Suppressor macrophage treated with lipopolysaccharide for 4 hours (primary cell): ENCODE measurements at places on chromosomes 2 and 18.

DNA sequence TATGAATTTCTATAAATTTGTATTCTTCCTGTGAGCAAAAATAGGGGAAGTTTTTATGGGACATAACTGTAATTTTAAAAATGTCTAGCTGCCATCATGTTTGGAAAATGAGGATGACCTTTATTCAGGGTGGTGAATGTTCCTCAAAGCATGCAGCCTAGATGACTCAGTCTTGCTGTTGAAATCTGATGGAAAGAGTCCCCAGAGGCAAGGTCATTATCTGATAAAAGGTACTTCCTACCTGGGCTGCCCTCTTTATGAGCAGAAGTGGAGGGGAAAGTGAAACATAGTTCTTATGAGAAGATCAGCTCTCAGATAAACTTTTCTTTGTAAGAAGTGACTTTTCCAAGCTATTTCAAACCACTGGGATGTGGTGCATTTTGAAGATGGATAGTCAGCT is 1144.7 kb upstream of the PIK3C3 start:
- DNase-seq: no peak

GRCh38 chr2:14303366-14304115 is 329.0 kb upstream of the LRATD1 start:
- peak; percentile 3 for DNase-seq

- peak; percentile 90 for DNase-seq
Observed at GRCh38 chr2:224894356-224894755, 147.9 kb downstream of the DOCK10 start.

GRCh38 chr2:42848726-42849290 is 56.4 kb upstream of the HAAO start:
- DNase-seq: no peak

DNA sequence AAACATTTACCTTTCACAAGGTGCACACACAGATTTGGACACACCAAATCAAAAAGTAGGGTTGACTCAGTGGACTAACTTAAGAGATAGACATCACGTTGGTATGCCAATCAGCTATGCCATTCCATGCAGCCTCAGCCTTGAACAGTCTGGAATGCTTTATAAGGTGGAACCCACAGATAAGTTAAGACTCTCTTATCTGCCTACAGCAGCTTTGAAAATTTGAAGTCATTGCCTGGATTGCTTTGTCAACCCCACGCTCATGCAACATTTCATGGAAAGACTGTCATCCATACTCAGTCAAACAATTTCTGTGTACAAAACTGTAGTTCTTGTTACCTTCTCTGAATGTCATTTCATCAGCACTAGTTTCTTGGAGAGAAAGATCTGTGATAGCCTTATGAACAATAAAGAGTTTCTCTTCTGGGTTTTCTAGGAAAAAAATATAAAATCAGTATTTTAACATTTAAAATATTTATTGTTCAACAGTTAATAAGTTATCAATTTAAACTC is 1.2 kb downstream of the ERMN start:
- no peak for DNase-seq

- DNase-seq: no peak
Observed at GRCh38 chr2:96788442-96789244, 27.4 kb upstream of the CNNM3 start.

DNA sequence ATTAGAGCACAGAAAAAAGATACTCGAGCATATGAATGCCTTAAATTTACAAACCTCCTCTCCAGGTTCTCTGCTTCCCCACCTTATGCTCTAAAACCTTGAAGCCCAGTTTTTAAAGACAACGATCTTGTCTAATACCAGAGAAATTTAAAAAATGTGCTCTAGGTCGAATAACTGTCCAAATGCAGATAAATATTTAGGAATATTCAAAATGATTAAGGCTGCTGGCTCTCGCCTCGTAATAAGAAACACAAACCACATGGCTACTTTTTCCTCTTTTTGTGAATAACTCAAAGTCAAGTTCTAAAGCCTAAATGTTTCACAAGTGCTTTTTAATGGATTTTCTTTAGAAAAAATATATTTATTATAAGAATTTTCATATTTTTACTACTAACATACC is 101.3 kb downstream of the SATB2 start:
- DNase-seq: no peak

GRCh38 chr2:166725927-166726924 is 162.1 kb upstream of the XIRP2 start:
- DNase-seq: no peak

- no peak for DNase-seq
Observed at GRCh38 chr2:46383784-46384456, 86.7 kb downstream of the EPAS1 start.

- no peak for DNase-seq
Observed at GRCh38 chr2:148534416-148535204, 109.9 kb upstream of the EPC2 start.

DNA sequence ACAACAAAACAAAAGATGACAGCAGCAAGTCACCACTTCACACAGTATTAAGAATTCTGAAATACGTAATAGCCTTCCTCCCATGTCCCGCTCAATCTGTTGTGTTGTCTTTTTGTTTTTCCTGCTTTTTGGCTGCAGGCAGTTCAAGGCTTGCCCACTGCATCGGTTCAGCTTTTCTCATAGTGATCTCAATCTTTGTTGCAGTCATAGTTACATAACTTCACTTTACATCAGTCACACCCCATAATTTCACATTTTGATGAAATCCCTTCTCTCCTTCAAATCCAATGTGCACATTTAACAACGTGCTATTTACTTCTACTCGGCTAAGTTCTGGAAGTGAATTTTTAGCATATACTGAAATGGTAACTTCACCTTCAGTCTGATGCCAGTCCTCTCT is 33.8 kb upstream of the HAAO start:
- no peak for DNase-seq

GRCh38 chr18:56986829-56987228 is 160.1 kb upstream of the BOD1L2 start:
- no peak for DNase-seq

GRCh38 chr2:192741889-192742288 is 547.2 kb upstream of the TMEFF2 start:
- DNase-seq: no peak

DNA sequence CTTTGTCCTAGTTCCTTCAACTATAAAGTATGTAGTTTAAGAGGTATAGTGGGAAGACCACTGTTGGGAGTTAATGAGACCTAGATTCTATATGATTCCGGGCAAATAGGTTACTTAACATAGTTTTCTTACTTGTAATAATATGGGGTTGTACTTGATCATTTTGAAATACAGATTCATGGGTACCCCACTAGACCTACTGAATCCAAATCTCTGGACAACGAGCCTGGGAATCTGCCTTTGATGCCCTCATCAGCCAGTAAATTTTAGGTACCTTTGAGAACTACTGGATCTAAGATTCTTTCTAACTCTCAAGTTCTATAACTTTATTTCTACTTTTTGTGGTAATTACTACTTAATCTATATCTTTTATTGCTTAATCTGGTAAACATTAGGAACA is 6.6 kb downstream of the BMPR2 start:
- DNase-seq: no peak

DNA sequence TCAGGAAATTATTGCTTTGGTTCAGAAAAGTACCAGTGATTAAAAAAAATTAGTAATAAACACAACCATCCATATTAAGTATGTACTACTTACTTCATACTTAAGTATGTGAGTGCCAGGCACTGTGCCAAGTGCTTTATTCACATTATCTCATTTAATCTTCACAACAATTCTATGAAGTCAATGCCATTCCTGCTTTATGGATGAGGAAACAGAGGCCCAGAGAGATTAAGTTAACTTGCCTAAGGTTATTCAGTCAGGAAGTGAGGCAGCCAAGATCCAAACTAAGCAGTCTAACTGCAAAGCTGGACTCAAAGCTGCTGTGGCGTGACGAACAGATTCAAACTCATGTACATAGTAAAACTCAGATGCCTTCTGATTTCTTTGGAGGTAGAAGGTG is 22.3 kb downstream of the DTNB start:
- no peak for DNase-seq

DNA sequence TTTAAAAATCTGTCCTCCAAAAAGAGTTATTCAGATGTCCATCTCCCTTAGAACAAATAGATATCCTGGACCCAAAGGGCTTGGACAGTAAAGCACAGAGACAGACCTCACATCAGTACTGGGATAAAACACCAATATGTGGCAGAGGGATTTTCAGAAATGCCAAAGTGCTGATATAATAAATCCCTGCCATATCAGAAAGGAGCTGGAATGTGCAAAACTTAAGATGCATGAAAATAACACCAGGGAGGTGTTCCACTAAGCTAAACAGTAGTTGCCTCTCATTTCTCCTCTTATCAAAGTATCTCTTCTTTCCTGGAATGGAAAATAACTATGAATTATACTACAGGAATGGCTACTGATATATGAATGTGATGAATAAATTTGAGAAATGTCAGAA is 13.2 kb downstream of the USP40 start:
- DNase-seq: no peak

DNA sequence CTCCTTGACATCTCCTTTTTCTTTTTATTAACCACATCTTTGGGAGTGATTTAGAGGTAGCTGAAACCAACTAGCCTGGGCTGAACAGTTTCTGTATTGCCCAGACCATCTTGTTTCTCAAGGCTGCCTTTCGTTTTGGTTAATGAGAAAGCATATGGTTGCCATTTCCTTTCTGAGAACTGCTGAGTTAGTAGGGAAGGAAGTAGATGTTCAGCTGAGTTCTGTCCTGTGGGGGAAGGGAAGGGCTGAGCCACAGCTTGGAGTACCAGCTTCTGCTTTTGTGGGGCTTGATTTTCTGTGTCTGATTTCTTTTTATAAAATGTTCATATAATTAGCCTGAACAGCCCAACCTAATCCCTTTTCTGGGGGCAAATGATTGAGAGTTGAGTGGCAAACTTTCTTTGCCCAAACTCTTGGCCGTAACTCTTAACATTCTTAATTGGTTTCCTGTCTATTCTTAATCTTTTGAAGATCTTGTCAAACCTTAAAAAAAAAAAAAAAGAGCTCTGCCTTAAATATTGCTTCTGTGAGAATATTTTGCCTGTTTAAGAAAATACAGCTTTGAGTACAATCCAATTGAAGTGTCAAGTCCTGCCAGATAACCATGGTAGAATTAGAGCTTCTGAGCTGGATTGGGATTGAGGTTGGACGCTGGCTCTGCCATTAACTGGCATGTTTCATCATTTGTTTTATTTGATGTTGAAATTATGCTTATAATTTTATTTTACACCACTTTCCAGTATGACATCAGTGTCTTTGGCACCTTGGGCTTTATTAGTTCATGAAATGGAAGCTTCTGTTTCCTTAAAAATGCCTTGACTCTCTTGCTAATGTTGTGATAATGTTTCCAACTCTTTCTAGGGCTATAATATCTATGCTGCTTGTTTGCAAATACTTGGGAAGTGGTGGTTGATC is 1.9 kb upstream of the NABP1 start:
- DNase-seq: peak; percentile 97

DNA sequence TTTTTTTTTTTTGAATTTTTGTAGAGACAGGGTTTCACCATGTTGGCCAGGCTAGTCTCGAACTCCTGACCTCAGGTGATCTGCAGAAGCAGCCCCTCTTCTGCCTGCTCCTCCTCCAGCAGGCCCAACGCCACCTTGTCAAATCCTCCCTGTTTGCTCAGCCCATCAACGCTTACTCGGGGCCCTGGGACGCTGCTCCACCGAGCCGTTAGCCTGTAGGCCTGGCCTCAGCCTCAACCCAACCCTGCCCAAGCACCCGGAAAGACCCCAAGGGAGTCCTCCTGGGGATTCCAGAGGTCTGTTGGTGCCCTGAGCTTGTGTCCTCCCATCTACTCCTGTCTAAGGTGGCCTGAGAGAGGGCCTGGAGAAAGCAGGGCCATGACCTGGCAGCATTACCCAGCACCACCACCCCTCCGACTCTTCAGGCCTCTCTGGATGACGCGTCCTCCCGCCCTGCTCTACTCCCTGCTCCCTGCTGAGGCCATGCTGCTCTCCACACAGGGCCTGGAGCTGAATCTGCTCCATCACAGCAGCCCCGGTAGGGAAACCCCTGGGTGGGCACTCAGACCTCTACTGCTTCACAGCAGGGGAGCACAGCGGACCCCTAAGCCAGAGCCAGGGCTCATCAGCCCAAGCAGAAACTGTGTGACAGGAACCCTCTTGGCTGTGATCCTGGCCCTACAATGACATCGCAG is 3.2 kb downstream of the STK25 start:
- DNase-seq: no peak

DNA sequence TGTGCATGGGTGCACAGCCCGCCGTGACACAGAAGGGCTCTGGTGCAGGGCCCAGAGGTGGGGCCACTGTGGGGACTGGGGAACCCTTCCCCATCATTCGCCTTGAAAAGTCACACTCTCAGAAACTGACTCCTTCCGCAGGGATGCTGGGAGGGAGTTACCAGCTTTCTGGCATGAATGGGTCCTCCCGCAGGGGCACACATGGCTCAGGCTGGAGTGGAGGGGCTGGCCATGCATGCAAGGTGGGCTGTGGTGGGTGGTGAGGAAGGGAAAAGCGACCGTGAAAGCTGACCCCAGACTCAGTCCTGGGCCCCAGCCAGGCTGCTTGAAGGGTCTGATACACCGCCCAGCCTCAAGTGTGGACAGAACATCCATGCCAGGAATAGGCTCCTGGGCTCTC is 201.1 kb downstream of the TNS1 start:
- no peak for DNase-seq

GRCh38 chr2:158772306-158773078 is 22.6 kb upstream of the DAPL1 start:
- no peak for DNase-seq

- no peak for DNase-seq
Observed at GRCh38 chr2:72533765-72534164, 292.1 kb downstream of the EXOC6B start.

DNA sequence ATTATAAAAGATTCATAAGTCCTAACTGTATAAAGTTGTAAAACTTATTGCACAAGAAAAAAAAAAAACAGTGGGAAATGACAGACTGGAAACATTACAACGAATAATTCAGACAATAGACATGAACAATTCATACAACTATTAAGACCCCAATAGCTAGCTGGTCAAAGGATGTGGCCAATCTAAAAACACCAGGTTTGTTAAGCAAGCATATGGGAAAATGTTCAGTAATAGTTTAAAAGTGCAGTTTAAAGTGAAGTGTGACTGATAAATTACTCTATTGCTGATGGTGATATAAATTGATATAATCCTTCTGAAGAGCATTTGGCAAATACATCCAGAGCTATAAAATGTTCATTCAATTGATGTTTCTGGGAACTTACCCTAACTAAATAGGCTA is 289.0 kb downstream of the CAMKMT start:
- DNase-seq: no peak

GRCh38 chr2:63983986-63984605 is 35.1 kb downstream of the VPS54 start:
- peak; percentile 15 for DNase-seq

GRCh38 chr2:181655519-181655918 is 1.4 kb downstream of the CERKL start:
- no peak for DNase-seq

GRCh38 chr18:2618009-2618408 is 37.5 kb upstream of the SMCHD1 start:
- no peak for DNase-seq

GRCh38 chr2:166125557-166125956 is 2.3 kb downstream of the SCN1A start:
- DNase-seq: no peak

DNA sequence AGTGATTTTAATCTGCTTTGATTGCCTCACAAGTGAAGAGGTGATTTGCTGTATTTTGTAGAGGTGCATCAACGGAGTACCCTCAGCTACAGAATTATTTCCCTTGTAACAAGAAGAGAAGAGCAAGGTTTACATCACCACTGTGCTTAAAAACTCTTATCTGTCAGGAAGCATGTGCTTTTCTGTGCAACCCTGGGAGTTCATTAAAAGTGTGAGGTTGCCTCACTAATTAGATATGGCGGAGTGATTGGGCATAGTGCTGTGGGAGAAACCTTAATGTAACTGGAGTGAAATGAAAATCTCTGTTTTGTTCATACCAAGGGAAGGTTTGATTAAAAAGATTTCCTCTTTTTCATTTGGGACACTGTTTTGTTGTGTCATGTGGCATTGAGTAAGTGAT is 544.7 kb downstream of the PARD3B start:
- DNase-seq: no peak
